Peyer's patch (tissue), 4 donors: ENCODE measurements at places on chromosomes 1 and 21.

DNA sequence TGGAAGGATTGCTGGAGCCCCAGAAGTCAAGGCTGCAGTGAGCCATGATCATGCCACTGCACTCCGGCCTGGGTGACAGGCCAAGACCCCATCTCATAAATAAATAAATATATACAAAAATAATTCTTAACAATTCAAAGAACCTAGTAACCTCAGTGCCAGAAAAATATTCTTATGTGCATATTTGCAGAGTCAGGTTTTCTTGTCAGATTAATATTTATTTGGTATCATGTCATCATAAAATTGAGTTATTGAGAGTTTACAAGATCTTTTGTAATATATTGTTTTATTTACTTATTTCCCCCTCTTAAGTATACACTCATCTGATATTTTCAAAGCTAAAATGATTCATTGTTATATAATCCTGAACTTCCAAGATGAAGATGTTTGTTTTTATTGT, 24.5 kb upstream of the AGL start:
- DNase-seq = no peak

- DNase-seq = peak; percentile 73
Measured at GRCh38 chr1:3501856-3502640, 47.6 kb downstream of the ARHGEF16 start.

GRCh38 chr1:240806200-240806745, 194.3 kb upstream of the GREM2 start:
- DNase-seq = no peak

DNA sequence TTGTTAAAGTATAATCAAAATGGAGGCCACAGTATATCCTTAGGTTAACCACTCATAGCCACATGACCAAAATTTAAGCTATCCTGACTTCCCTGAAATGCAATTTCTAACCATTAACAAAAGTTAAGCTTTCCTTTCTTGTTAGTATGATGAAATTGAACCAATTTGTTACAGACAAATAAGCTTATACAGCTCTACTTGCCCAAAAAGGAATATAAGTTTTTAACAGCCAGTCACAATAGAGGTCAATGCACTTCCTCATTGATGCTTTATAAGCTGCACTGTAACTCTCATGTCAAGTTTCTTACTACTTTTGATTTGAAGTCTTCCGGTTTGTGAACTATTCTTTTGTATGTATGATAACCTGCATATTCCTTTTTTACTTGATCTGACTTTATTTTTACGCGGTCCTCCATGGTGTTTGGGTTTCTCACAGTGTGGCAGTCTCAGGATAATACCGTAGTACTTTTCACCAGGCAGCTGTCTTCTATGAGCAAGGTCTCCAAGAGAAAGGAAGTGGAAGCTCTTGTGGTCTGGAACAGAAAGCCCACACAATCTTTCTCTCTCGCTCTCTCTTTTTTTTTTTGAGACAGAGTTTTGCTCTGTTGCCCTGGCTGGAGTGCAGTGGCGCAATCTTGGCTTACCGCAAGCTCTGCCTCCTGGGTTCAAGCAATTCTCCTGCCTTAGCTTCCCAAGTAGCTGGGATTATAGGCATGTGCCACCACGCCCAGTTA, 331.6 kb downstream of the SRGAP2C start:
- peak; percentile 79 for DNase-seq

DNA sequence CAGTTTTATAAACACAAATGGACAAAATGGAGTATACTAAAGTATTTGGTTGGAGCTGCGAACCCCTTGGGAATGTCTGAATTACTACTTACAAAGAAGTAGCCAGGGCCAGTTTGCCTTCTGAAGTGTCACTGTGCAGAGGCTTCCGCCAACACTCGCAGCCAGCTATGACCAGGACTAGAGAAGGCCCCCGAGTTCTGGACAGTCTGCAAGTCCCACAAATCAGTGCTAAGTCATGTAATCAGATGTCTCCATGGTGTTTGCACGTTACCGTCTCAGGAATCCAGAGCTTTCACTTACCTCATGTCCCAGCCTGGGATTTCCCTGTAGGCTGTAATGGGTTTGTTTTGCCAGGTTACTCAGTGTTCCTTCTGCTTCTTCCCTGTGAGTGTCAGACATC, 106.6 kb upstream of the SPAG17 start:
- DNase-seq = no peak

- no peak for DNase-seq
Measured at GRCh38 chr1:25439287-25439686, 8.6 kb downstream of the MACO1 start.

GRCh38 chr1:224707843-224708725, 92.0 kb downstream of the CNIH3 start:
- DNase-seq = no peak

GRCh38 chr1:1058921-1059493, 15.1 kb downstream of the RNF223 start:
- peak; percentile 26 for DNase-seq

GRCh38 chr1:211736351-211736915, 61.0 kb upstream of the NEK2 start:
- DNase-seq = no peak

GRCh38 chr21:45022348-45022675, 52.1 kb upstream of the ADARB1 start:
- DNase-seq = peak; percentile 18

- no peak for DNase-seq
Measured at GRCh38 chr1:243315455-243315854, 59.6 kb downstream of the SDCCAG8 start.

DNA sequence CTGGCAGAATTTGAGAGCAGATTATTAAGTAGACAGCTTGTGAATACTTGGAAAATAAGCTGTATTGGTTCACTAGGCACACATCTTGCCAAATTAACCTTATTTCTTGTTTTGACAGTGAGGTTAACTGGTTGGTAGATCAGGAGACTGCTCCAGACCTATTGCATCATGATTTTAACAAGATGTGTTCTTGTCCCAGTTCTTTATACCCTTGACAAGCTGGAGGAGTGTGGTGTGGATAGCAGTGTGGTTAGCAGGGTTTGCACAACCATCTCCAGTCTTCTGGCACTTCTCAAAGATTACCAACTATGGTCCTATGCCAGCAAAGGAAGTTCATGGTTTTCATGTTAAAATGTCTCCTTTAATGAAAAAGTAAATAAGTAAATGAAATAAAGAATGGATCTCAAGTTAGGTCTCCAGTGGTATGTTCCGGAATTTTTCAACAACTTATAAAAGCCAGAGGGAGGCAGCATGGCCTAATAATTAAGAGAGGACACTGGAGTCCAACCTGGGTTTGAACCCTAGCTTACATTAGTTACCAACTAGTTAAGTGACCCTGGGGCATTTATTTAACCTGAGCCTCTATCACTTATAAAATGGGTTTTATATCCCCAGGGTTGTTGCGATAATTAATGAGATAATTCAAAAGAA, 34.1 kb downstream of the DDX20 start:
- no peak for DNase-seq

DNA sequence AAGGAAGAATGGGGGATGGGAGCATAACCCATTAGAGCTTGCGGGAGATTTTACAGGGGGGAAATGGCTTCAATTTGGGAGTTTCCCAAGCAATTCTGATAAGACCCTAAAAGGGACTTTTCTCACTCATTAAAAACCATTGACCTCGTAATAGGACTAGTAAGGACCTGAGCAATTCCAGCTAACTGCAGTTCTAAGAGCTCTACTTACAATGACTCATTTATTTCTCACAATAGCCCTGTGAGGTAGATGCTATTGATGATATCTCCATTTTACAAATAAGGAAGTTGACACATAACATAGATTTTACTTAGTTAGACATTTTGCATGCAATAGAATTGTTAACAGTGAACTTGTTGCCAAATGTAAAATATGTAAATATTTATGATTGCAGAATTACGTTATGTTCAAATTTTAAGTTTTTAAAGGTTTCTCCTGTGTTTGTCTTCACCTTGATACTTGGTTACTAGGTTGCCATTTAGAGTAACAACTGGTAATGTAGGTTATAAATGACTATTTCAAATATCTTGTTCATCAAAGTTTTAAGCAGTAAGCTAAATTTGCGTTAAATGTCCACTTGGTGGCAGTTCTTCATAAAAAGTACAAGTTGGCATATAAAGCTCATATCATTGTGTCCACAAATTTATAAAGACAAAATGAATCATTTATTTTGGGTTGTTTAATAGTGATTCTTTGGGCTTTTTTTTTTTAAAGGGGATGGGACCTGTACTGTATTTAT, 182.0 kb downstream of the PLA2G4A start:
- no peak for DNase-seq

- no peak for DNase-seq
Measured at GRCh38 chr1:237084341-237085077, 42.5 kb downstream of the RYR2 start.

- no peak for DNase-seq
Measured at GRCh38 chr1:20359451-20360330, 69.0 kb downstream of the VWA5B1 start.

DNA sequence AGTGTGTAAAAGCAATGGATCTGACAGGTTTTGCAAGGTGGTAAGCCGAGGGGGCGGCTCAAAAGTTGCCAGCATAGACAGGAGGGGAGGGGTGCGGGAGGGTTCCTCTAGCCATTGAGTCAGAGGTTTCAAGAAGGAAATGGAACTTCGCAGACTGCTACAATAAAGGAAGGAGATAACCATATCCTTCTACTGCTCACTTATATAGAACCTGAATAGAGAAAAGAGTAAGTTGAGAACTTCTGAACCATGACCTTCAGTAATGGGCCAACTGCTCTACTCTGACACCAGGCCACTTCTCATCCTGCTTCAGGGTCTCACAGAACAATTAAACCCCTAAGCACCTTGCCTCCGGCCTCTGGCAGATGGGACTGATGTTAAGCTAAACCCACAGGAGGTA, 26.3 kb upstream of the BCAR3 start:
- DNase-seq = peak; percentile 59

DNA sequence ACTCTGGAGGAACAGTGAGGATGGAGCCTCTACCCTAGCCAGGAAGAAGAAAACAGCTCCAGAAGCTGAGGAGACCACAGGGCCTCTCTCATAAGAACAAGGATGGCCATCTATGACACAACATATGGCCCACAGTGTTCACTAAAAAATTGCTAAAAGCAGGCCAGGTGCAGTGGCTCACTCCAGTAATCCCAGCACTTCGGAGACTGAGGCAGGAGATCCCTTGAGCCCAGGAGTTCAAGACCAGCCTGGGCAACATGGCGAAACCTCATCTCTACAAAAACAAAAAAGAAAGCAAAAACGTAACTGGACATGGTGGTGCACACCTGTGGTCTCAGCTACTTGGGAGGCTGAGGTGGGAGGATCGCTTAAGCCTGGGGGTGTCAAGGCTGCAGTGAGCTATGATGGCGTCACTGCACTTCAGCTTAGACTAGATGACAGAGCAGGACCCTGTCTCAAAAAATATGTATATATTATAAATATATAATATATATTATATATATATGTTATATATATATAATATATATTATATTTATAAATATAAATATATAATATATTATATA, 103.1 kb downstream of the TOMM20 start:
- DNase-seq = no peak

GRCh38 chr1:66552287-66552686, 18.3 kb downstream of the SGIP1 start:
- DNase-seq = no peak

DNA sequence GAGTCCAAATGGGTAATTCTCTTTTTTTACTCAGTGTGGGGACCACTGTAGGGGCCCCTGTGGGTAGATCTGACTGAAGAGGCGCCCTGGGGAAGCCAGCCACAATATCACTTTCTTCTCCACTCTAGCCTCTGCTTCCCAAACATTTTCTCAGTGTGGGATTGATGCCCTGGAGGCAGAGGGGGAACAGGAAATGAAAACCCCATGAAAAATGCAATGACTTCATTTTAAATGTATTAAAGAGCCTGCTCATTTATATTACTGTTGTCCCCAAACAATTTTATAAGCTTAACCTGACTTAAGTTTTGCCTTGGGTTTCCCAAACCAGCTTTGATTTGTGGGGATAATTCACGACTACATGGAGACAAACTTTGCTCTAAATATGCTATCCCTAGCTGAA, 181.9 kb downstream of the C1orf94 start:
- no peak for DNase-seq
